ENCODE measurements at places on chromosomes 1 and 21.

DNA sequence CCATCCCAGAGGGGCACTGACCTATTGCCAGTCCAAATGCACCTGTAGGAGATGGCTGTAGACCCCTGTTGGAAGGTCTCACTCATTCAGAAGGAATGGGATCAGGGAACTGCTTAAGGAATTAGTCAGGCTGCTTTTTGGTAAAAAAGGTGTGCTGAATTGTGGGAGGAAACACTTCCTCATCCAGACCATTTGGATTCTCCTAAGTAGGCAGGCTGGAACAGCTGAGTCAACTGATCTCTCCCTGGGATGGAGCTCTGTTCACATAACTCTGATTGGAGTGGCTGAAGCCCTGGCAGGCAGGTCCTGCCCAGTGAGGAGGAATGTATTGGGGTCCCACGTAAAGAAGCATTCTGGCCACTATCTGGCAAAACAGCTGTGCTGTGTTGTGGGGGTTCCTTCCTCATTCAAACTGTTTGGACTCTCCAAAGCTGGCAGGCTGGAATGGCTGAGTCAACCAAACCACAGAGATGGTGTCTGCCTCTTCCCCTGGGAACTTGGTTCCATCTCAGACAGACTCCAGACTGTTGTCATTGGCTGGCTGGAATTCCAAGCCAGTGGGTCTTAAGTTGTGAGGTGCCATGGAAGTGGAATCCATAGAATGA is 70.7 kb upstream of the PDC start:
- DNase-seq: no peak

- DNase-seq: peak; percentile 32
Observed at GRCh38 chr1:109838838-109839240, 71.8 kb upstream of the CSF1 start.

DNA sequence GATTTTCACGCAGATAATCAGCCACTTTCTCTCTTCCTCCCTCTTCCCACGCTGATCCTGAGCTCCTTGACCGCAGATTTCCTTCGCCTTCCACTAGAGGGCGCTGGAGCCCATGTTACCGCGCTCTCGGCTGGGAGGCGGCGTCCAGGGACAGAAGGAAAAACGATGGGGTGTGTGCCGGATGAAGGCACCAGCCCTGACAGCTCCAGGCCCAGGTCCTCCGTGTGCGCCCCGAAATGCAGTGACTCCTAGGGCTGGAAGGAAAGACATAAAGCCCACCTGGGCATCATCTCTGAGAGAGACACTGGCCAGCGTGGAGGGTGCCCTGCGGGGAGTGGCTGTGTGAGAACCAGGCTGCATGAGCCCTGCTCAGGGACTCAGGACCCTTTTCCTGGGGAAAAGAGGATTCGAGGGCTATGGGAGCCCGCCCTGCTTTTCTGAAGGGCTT is 44.9 kb upstream of the CYP2J2 start:
- peak; percentile 39 for DNase-seq

GRCh38 chr1:7550261-7550865 is 220.7 kb upstream of the VAMP3 start:
- DNase-seq: no peak

DNA sequence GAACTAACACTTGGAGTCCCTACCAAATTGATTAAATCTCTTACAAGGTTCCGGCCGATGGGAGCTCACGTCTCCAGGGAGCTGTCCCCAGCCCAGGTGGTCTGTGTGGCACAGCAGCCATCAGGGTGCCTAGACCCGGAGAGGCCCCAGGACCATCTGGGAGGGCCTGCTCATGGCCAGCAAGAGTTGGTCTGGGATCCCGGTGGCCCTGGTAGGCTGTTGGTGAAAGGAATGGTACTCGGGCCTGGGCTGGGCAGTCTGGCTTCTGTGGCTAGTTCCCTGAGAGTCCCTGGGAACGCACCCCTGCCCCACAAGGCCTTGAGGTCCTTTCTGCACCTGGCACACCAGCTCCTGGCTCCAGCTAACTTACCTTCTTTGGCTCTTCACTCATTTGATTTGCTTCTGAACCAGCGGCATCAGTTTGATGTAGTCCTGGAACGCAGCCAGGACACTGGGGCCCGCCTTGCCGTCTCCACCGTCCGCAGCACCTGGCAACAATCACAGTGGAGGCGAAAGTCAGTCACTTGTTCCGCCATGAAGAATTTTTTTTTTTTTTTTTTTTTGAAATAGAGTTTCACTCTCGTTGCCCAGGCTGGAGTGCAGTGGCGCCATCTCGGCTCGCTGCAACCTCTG is 62.5 kb downstream of the SCCPDH start:
- no peak for DNase-seq

DNA sequence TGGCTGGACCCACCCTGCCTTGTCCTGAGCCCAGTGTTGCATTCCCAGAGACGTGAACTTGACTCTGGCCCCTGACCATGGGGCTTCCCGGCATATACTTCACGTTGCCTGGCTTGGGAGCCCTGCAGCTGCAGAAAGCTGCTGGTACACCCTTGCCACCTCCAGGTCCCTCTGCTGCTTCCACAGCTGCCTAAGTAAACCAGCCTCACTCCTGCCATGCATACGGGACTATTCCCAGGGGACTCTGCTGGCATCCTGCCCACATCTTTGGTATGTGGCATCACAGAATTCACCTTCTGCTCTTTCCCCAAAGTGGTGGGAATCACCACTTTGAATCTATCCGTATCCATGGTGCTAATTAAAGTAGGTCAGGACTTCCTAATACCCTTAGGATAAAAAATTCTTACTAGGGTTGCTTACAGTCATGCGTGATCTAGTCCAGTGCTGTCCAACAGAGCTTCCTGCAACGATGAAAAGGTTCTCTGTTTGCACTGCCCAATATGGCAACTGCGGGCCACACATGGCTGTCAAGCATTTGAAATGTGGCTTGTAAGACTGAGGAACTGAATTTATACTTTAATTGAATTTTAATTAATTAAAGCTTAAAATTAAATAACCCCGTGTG is 203.0 kb downstream of the GRIK3 start:
- DNase-seq: no peak

DNA sequence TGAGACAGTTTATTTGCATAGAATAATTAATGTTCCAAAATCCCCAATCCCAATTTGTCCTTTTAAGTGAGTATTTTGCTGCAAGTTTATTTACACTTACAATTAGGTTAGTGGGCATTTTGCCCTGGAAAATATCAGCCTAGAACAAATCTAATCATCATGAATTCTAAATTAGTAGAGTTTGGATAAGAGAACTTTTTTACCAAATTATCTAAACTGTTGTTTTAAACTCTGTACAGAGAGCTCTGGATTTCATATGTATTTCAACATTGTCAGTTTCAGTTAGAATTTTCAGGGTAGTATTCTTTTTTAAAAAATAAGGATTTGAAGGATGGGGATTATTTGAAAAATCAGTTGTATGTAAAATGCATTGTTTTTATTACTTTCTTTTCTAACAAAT is 27.8 kb upstream of the UBE2U start:
- DNase-seq: no peak

GRCh38 chr1:110089561-110090275 is 19.2 kb upstream of the ALX3 start:
- DNase-seq: no peak

DNA sequence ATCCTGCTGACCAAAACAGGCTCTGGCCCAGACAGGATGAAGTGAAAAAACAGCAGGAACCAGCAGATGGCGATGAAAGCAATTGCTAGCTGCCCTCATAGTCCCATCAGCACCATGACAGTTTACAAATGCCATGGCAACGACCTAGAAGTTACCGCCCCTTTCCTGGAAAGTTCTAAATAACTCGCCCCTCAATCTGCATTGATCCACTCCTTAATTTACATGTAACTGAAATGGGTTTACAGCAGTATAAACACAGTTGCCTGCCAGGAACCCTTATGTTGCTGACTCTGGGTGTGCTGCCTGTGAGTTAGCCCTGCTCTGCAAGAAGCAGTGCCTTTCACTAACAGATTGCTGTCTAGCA is 65.5 kb upstream of the CR1L start:
- peak; percentile 68 for DNase-seq

DNA sequence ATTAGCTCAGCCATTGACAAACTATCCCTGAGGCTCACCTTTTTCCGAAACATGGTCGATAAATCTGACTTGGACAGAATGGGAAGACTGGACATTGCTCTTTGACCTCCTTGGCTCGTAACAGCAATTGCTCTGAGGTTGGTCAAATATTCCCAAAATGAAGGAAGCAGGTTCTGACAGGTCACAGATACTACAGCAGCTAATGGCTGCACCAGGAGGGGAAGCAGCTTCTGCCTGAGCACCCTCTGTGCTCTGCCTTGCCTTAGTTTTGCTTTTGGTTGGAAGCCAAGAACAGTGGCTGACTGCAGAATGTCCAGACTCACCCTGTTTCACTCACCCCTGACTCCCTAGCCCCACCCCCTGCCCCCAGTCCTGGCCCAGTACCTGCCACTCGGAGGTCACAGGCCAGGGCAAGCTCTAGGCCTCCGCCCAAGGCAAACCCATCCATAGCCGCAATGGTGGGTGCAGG is 15.4 kb downstream of the ECHDC2 start:
- no peak for DNase-seq

- no peak for DNase-seq
Observed at GRCh38 chr1:44417351-44418021, 12.4 kb downstream of the RNF220 start.

- DNase-seq: no peak
Observed at GRCh38 chr1:192516776-192517297, 58.7 kb upstream of the RGS1 start.

DNA sequence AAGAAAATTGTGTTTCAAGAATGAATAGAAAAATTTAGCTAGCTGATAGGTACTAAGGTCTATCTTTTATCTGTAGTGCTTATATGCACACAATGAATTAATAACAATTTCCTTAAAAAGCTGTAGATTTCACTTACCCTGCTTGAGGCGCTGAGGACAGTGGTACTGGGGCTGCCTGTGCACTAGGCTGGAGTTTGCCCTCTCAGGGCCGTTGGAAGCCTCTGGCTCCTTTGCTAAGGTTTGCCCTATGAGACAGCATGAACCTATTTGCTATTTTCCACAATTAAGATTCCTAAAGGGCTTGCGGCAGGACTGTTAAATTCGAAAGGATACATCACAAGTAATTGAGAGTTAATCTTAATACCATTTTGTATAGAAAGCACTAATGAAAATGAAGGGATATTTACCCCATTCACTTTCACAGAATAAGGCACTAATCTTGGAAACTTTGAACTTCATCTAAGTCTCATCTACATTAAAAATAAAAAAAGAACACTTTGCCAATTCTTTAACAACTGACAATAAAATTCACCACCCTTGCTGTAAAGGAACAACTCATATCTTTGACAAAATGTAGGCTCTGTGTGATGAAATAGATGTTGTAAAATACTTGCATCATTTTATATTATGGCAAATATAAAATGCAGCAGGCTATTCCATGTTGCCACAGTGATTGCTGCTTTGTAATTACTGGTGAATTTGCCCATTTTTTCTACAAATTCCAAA is 293.0 kb downstream of the NTNG1 start:
- DNase-seq: no peak

DNA sequence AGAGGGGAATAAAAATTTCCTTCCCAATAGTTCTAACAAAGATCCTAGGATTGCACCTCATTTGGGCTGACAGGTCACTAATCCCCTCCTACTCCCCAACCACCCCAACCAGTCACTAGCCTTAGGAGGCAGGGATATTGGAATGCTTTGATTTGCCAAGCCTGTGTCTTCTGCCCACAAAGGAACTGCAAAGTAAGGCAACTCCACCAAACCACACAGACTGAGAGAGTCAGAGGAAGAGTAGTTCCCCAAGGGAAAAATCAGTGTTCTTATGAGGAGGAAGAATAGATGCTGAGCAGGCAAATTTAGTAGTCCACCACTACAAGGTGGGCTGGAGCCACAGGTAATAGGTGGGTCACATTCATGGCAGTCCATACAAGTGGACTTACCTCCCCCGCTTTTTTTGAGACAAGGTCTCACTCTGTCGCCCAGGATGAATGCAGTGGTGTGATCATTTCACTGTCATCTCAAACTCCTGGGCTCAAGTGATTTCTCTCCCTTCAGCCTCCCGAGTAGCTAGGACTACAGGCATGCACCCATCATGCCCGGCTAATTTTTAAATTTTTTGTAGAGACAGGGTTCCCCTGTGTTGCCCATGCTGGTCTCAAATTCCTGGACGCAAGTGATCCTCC is 3.7 kb upstream of the TMEM39B start:
- DNase-seq: no peak

- DNase-seq: no peak
Observed at GRCh38 chr1:78913950-78914349, 92.6 kb downstream of the ADGRL4 start.

DNA sequence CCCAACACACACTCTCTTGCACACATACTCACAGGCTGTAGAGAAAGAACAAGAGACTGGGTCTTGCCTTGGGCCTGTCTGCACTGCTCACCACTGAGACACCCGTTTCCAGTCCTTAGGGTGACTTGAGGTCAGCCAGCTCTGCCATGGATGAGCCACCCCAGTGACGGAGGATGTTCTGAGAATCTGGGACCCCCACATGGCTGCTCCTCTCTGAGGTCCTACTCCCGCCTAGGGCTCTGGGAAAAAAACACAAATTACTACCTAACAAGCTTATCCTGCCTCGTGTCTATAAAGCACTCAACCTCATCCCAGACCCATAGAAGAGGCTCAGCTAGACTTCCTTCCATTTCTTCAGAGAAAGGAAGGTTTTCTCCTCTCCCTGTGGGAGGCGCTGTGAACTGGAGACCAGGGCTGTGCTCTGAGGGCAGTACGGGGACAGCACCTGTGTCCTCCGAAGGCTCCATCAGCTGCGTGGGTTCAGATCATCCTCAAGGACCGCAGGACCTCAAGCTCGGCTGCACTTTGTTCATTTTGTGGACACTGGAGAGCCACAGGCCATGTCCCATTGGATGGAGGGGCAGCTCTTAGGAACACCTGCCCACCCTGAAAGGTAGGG is 4.3 kb upstream of the CLEC20A start:
- DNase-seq: no peak

DNA sequence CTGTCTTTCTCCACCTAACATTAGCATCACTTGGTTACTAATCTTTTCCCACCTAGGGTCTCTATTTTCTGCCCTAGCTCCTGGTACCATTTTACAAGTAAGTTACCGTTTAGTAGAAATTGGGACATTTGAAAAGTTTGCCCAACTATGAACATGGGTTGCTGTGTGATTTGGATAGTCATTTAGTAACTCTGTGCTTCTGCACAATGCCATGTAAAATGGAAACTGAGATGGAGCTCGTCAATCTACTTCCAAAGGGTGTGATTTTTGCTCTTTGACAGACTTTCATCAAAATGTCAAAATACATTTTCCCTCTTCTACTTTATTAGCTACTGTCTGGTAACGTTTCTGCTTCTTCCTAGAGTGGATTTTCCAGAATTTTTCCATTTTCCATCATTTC is 381.5 kb upstream of the B3GALT2 start:
- DNase-seq: no peak

Data from HCT116 (cell line).